ENCODE measurements at places on chromosomes 3 and 15.
A peak's percentile ranks its signal among the peaks of the same experiment; 100 is the strongest.

DNA sequence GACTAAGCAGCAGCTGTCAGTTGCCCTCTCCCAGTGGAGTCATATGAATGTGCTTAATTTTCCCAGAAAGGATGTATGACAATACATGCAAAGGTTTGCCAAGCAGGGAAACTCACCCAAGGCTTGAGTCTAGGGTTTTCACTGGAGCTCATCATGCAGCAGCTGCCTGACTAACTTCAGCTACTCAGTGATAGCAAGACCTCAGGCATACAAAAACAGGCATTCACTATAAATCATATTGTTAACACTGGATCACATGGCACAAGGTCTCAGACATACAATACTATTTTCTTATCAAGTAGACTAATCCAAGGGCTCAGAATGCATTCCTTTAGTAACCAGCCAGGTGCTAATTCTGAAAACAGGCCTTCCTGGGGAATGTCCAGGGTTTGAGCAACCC, 85.0 kb upstream of the STAC start:
- DNase-seq: no peak

DNA sequence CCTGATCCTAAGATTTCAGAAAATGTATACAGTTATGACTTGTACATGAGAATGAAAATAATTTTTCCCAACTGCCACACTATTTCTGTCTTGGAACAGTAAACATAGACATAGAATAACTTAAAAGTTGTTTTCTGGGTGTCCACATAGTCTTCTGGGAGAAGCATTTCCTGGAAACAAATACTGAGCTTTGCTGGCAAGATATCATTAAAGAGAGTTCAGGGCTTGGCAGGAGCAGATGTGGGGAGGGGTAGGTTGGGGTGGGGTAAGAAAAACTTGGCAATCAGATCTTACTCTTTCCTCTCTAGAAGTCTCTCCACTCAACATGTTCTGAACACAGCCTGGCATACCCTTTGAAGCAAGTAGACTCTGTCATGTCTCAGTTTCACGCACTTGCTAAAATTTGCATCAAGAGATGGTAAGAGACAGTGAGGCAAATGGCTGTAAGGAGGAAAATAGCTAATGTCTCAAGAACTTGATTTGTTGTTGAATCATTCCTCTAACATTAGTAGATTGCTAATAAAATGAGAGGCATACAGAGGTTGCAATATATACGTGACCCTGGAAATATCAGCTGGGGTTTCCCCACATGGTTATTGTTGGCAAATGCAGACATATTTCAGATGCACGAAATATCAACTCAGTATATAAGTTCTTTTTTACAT, 27.3 kb upstream of the ABI3BP start:
- peak; percentile 23 for DNase-seq

- DNase-seq: peak; percentile 97
Measured at GRCh38 chr3:113783463-113783862, 36.6 kb downstream of the ATP6V1A start.

GRCh38 chr15:81338170-81339007, 14.4 kb upstream of the STARD5 start:
- peak; percentile 89 for DNase-seq

DNA sequence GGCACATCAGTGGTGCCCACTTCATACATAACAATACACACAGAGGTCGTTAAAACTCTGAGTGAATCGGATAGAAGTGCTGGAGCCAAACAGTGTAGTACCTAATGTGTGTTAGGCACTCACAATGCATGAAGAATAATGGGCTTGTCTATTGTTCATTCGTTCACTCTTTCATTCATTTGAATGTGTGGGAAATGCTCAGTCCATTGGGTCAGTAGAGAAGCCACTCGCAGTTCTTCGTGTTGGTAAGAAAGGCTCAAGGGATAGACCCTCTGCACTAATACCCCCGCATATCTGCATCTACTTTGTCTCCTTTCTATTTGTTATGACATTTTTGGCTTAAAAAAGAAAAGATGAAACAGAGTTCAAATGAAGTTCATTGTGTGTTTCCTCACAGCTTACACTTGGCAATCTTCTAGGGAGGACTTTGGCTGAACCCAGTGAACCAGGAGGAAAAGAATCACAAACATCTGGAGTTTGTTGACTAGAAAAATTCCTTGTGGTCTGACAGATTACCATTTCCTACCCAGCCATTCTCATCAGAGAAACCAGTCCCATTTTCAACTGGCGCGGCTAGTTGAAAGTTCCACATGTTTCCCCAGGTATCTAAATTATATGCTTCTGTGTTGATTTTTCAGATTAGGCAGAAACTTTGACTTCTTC, 32.8 kb upstream of the MFSD1 start:
- DNase-seq: peak; percentile 96

DNA sequence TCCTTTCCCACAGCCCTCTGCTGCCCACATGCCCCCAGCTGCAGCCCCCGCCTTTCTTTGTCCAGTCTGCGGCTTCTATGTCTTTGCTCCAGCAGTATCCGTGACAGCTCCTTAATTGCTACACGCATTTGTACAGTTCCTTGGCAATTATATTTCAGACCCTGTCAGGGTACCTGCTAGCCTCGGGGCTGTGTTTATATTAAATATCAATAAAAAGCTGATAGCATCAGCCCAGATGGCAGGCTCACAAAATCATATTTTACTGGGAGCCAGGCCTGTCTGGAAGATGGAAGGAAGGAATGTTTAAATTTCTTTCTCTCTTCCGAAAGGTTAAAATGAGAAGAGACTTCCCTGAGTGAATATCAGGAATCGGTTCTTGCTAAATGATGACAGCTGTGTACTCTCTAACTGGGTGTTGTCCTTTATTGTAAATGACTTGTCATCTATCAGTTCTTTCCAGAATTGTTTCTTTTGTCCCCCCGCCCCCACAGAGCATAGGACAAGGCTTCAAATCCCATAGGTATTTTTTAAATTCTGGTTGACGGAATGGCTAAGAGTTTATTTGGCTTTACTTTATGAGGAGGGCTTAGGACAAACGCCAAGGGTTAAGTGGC, 378.1 kb downstream of the LRTM1 start:
- no peak for DNase-seq

DNA sequence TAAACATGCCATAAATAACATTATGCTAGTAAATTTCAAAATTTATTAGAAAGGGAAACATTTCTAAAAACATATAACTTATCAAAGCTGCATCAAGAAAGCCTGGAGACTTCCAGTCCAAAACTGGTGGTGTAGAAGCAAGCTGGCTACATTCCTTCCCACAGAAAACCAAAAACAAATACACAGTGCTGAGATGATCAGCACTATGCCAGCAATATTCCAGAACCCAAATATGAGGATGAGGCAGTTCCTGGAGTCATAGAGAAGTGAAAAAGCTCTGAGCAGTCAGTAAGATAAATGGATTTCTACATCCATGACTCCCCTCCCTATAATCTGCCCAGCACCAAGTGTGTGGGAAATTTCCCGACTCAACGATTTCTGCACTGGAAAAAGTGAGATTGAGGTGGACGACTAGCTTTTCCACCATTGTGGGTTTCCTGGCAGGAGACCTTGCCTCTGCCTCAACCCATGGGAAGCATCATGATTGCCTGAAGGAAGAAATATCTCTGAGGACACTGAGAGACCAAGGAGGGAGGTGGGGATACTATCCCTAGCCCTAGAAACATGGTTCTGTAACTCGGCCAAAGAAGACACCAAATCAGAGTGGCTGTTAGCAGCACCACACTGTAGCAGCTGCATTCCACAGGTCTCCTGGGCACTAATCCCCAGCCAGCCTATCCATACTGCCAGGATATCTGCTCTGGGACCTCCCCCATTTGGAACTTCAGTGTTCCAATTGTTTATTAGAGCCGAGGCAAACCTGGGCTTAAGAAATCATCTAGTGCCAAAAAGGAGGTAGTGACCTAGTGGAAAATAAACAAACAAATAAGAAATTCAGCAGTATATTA, 11.8 kb upstream of the CLN6 start:
- no peak for DNase-seq

- DNase-seq: no peak
Measured at GRCh38 chr3:52811452-52812011, 16.9 kb downstream of the ITIH3 start.

DNA sequence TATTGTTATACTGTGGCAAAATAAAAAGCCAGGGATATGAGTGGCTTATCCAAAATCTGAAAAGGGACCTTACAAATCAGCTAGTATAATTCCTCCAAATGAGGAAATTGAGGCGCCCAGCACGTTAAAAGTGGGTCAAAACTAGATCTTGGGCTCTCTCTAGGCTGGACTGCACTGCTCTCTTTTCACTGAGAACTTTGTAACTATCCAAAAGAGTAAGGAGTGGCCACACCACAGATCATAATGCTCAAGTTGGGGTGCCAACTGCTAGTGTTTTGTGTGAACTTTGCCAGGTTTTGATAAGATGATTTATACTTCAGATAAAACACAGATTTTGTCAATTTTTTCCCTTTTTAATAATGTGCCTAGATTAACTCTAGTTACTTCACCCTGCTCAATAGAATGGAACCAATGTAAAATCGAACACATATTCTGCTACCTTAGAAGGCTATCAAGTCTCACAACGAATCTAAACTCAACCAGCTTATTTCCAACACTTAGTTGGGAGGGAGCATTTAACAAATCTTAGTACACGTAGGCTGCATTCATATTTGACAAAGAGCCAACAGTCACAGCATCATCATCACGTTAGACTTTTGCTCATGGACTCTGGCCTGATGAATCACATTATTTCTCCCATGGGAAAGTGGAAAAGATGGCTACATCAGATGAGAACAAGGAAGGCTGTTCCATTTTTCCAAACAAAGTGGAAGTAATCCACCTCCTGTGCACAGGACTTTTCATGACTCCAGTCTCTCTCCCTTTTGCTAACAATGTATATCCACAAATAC, 64.4 kb downstream of the ABI3BP start:
- DNase-seq: peak; percentile 71

GRCh38 chr3:119697394-119697793, 5.4 kb upstream of the CFAP91 start:
- DNase-seq: no peak

GRCh38 chr3:145704020-145704419, 457.0 kb downstream of the PLOD2 start:
- DNase-seq: no peak

DNA sequence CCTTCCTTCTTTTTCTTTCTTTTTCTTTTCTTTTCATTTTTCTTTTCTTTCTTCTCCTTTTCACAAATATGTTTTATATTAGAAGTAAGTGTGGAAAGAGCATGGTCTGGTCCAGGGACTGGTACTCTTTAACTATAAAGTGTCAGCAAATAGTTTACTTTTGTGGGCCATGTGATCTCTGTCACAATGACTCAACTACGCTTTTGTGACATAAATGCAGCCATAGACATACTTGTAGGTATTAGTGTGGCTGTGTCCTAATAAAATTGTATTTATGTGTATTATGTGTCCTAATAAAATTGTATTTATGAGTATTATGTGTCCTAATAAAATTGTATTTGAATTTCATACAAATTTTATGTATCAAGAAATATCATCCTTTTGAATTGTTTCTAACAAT, 749.1 kb upstream of the ARPP21 start:
- no peak for DNase-seq

DNA sequence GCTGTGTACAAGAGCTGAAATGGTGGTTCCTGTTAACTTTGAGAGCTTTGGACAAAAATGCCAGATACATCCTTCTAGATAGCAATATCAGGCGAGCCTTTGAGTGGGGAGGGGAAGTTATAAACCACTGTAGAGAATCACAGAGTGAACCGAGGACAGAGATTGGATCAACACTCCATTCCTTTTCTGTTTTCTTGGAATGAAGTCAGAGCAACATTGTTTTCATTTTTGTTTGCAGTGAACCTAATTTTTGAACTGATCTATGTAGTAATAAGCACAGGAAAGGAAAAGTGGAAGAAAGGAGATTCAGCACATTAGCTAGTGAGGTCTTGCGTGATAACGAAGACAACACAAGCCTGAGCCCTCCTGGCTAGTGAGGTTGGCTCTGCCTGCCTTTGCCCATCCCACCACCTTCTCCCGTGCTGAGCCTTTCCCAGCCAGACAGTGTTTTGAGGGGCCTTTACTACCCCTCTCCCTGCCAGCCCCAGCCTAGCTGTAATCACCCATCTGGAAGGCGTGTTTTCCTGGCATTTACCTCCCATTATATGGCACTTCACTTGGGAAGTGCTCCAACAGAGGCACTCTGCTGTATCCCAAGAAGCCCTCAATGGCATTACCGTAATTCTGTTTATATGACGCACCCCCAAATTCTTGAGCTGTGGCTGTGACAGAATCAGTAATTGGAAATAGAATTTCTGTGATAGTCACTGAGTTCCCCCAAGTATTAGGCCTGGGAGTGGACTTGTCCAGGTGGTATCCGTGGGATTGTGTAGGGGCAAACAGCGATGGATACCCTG, 129.8 kb downstream of the CACNA1D start:
- no peak for DNase-seq

- DNase-seq: no peak
Measured at GRCh38 chr3:125110876-125111480, 55.2 kb upstream of the HEG1 start.

DNA sequence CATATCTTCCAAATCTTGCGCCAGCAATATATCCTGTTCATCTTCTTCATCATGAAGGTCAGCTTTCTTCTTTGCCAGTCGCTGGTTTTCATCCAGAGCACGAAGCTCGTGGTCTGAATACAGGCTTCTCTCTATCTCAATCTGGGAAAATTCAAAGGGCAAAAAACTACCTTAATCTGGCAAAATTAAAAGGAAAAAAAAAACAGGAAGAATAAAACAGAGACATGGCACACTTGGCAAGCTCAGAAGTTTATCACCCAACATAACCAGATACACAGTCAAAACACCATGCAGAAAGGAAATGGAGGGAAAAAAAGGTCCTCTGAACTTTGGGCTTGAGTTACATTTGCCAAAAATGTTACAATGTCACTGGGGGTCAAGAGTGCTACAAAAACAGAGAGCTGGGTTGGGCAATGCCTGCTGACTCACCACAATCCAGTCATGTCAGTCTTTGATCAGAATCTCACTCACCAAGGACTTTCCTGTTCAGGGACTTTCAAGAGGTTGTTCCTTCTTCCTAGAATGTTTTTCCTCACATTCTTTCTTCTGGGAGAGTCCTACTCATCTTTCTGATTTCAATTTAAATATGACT, 1.5 kb downstream of the MRPL46 start:
- DNase-seq: no peak

DNA sequence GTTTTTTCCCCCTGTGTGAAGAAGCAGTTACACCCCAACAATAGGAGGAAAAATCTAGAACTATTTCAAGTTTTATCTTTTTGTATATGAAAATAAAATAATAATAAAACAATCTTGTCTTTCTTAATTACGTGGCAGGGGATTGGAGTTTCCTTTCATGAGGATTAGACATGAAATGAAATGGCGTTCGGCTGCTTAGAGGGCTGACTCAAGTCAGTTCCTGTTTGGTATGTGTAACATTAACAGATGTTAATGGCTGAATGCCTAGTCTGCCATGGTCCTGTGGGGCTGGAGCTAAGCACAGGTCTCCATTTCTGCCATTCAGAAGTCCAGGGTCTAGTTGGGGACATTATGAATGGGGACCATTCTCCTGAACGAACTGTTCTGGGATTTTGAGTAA, 3.1 kb upstream of the EXOG start:
- peak; percentile 27 for DNase-seq

DNA sequence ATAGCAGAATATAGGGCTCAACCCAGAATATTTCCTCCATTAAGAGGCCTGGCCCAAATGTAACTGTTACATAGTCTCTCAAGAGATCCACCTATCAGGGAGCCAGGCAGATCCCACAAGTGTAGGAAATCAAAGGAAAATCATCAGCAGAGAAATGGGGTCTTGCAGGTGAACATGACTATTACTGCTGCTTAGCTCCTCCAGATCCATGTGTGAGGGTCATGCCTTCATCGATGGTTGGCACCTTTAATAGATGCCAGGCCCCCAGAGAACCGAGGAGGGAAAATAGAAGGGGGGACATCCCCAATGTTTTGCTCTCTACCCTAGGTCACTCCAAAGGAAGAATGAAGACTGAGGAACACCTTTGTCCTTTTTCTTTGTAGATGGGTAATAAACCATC, 1029.9 kb upstream of the CADM2 start:
- DNase-seq: peak; percentile 12

Measured in astrocyte of the spinal cord (primary cell).